Right atrium auricular region (tissue), 2 donors: ENCODE measurements at places on chromosomes 11 and 22. TPM values are rescaled to one million over a fixed set of nuclear protein-coding genes. Genes with fewer than 3 reads are reported as not detected.

Gene LDHAL6A
- not detected for total RNA-seq

DNA sequence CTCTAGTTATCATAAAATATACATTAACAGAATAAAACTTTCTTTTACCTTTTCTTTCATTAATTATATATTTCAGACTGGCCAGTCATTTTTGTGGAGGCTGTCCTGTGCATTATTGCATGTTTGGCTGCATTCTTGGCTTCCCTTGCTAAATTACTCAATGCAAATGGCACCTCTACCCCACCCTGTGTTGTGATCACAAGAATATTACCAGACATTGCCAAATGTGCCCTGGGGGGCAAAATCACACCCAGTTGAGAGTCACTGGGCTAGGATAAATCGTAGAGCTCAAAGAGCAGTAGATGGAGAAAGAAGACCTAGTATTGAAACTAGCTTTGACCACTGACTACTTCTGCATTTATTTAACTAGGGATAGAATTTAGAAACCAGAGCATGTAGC is 1257.8 kb upstream of the TENM4 start:
- no peak for DNase-seq
- H3K4me3 ChIP-seq = no peak overlapping the region
- H3K27me3 ChIP-seq = no peaks in the 10 kb centered on the region
- no peaks in the 10 kb centered on the region for H3K36me3 ChIP-seq

GRCh38 chr11:115759622-115760460 is 255.6 kb upstream of the CADM1 start:
- no peaks in the 10 kb centered on the region for H3K4me1 ChIP-seq
- DNase-seq = no peak
- peak overlapping the region; percentile 70 for H3K27ac ChIP-seq
- no peaks in the 10 kb centered on the region for H3K27me3 ChIP-seq

- no peak for DNase-seq
- no peaks in the 10 kb centered on the region for H3K4me1 ChIP-seq
- H3K36me3 ChIP-seq = no peaks in the 10 kb centered on the region
- H3K4me3 ChIP-seq = no peak overlapping the region
- no peaks in the 10 kb centered on the region for H3K27me3 ChIP-seq
Measured at GRCh38 chr11:115985896-115986295, 481.7 kb upstream of the CADM1 start.
